ENCODE measurements at places on chromosomes 13 and 19.
A peak's percentile ranks its signal among the peaks of the same experiment; 100 is the strongest.

DNA sequence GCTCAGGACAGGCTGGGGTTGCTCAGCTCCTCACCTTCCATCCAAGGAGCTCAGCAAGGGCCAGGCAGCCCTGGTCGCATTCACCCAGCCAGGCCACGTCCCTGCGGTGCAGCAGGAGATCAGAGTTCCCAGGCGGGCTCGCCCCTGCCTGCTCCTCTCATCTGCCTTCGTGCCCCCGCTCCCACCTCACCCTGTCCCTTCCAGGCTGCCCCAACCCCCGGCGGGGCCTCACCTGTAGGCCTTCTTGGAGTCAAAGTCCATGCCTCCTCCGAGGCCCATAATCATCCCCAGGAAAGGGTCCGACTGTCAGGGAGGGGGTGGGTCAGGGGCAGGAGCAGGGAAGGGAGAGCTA is 1.3 kb upstream of the RINL start:
- DNase-seq, result no peak

- DNase-seq, result no peak
Measured at GRCh38 chr19:16736709-16737108, 17.1 kb downstream of the NWD1 start.

GRCh38 chr13:45325806-45326205 is 15.2 kb downstream of the TPT1 start:
- no peak for DNase-seq

- no peak for DNase-seq
Measured at GRCh38 chr19:38721979-38722773, 22.1 kb downstream of the CAPN12 start.

DNA sequence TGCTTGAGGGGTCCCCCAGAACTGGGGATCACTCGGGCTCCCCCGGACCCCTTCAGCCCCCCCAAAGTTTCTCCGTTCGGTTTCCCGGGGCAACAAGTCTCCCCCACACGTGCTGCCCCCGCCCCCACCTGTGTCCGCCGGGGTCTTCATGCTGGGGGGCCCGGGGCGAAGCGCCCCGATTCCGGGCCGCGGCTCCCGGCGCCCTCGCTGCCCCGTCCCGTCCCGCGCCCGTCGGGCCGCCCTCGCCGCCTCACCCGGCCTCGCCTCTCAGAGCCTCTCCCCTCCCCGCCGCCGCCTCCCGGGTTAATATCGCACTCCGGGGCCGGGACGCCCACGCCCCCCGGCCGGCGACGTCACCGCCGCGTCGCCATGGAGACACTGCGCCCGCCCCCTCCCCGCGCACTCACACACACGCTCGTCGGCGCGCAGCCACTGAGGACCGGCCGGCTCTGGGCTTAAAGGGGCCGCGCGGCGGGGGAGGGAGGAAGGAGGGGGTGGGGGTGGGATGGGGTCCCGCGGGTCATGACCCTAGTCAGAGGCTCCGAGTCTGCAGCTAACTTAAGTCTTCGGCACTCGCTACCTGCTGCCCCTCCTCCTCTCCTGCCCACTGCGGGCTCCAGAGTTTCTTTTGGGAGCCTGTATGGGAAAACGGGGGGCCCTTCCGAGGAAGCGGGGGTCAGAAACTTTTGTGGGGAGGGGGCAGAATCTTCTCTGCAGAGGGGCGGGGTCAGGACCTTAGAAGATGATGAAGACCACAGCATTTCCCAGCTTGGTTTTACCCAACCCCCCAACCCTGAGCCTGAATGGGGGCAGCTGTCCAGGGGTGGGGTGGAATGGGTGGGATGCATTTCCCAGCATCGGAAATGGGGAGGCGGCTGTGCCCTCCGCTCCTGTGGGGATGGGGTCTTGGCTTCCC is at the start of gene ERF:
Gene ERF (minus strand): TSS at position 279 of the 916 bp plus-strand sequence. CDS start 129 bp downstream, at position 150.
- DNase-seq, result peak; percentile 91

GRCh38 chr19:45999653-46000121 is 4.4 kb downstream of the CCDC61 start:
- DNase-seq, result no peak

GRCh38 chr19:9586764-9587163 is 2.5 kb upstream of the ZNF121 start:
- peak; percentile 72 for DNase-seq

DNA sequence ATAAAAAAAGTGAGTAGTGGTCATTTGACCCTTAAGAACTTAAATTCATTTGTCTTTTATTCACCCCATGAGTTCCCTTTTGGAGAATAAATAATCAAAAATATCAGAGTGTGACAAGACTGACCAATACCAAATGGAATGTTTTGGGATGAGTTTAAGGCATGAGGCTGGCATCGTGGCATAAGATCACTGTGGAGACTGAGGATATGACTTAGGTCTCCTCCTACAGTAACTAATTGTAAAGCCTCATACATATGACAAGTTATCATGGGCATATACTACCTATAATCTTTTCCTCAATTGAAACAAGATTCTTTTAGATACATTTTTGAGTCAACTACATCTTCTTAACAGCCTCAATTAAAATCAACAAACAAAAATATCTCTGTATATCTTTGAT is 782.0 kb downstream of the SLITRK1 start:
- no peak for DNase-seq

- no peak for DNase-seq
Measured at GRCh38 chr19:1227304-1228054, 10.3 kb downstream of the CBARP start.

- no peak for DNase-seq
Measured at GRCh38 chr19:31185261-31185660, 164.0 kb downstream of the TSHZ3 start.

DNA sequence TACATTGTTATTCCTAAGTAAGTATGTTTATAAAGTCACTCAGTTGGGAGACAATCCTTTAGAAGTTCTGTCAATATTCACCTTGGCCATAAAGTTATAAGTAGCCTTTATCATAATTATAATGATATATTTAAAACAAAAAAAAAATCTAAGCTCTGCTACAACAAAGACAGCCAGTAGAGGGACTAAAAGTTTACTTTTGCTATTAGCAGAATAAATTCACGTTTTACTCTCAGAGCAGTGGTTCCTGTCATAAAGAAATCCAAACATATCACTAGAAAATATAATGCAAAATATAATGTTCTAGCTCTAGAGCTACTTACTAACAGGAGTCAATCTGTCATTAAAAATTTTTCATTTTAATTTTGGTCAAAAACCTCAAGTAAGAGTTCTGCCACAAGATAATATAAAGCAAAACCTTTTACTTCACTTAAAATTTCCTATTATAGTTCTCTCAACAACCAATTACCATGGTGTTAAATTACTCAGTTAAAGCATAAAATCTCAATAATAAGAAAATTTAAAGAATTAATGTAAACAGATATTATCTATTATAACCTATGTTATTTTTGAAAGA is 17.7 kb downstream of the INTS6 start:
- DNase-seq, result no peak

- DNase-seq, result no peak
Measured at GRCh38 chr19:928471-929202, 2.8 kb downstream of the ARID3A start.

GRCh38 chr13:43895940-43896339 is 16.2 kb downstream of the LACC1 start:
- no peak for DNase-seq

GRCh38 chr13:46168341-46168740 is 13.6 kb downstream of the LCP1 start:
- DNase-seq, result no peak

- no peak for DNase-seq
Measured at GRCh38 chr19:17331045-17331558, 3.6 kb downstream of the ANO8 start.

DNA sequence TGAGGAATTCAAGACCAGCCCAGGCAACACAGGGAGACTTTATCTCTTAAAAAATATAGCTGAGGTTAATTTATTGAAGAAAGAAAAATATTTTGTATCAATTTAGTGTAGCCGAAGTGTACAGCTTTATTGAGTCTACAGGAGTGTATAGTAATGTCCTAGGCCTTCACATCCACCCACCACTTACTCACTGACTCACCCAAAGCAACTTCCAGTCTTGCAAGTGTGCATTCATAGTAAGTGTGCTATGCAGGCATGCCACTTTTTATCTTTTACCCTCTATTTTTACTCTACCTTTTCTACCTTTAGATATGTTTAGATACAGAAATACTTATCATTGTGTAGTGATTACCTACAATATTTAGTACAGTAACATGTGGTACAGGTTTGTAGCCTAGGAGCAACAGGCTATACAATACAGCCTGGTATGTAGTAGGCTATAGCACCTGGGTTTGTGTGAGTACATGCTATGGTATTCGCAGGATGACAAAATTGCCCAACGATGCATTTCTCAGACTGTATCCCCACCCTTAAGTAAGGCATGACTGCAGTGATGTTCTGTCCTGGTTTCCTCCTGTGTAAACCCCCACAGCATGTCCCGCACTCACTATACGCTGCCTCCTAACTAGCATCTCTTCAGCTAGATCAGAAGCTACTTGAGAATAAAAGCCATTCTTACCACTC is 15.3 kb upstream of the ATP12A start:
- no peak for DNase-seq

GRCh38 chr19:53844849-53845246 is 20.7 kb upstream of the NLRP12 start:
- no peak for DNase-seq

DNA sequence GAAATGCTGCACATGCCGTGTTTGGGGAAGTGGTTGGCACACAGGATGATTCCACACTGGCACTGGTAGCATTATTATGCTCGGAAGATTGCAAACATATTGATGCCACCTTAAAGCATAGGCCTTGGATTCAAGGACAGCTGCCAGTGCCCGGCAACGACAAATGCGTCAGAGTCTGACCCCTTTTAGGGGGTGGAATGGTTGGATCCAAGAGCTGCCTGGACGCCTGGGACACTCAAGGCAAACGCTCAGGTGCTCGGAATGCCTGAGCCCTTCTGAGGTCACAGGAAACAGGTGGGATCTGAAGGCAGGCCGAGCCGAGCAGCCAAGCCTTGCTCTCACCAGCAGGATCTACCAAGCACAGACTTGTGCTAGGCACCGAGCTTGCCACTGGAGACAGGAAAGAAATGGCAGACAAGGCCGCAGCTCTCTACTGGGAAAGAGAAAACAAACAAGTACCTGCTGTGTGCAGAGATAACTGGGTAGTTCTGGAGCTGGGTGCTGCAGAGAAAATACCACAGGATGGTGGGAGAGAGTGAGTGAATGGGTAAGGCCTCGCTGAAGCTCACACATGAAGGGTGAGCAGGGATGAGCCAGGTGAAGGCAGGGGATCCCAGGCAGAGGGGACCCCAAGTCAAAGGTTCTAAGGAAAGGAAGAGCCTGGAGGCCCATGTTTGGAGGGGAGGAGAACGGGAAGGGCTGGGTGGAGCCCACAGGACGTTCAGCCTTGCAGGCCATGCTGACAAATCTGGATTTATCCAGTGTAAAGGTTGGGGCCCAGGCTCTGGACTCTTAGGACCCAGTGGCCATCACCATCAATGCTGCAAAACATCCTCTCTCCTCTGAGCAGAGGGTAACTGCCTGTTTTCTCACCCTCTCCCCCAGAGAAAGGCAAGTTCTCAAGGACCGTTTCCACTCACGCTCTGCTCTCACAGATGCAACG is 9.2 kb downstream of the RANBP3 start:
- no peak for DNase-seq

DNA sequence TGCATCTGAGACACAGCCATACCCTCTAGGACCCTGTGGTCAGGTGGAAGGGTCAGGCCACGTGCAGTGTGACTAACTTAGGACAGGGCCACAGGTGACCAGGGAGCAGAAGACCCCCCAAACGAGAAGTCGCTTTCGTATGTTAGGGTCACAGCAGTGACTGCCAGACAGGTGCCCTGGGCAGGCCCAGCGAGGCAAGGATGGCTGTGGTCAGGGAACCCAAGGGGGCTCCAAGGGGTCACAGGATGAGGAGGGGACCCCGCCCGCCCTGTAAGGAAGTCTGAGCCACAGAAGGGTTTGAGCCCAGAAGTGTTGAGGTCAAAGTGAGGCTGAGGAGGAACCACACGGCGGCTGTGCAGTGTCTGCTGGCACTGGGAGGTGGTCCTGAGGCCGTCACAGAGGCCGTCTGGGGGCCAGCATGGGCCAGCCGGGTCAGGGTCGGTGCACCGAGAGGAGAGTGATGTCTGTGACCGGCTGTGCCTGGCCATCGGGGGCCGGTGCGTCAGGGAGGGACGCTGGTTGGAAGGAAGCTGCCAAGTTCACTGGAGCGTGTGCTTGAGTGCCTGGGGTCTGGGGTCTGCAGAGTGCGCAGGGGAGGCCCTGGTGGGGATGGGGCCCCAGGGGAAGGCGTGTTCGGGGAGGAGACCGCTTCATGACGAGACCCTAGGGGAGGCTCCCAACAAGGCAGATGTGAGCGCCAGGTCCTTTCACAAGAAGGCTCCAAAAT is 24.8 kb upstream of the TMEM255B start:
- no peak for DNase-seq

GRCh38 chr13:110173247-110173818 is 133.6 kb downstream of the COL4A1 start:
- no peak for DNase-seq

- DNase-seq, result no peak
Measured at GRCh38 chr13:33634546-33634982, 183.4 kb upstream of the RFC3 start.

DNA sequence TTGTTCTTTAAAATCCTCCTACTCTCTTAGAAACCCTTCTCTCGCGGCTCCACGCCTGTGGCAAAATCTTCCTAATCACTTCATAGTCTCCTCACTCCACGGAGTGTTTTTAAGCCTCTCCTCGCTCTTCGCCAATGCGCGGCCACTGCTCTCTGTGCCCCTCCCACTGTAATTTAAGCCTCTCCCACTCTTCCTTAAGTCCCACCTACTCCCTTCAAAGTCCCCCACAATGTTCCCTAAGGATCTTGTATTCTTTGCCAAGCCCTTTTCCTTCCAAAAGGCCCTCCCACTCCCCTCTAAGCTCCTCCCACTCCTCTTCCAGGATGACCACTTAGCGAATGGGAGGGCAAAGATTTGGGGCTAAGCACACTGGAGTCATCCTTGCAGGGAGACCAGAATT is 1.3 kb downstream of the FIZ1 start:
- DNase-seq, result no peak

DNA sequence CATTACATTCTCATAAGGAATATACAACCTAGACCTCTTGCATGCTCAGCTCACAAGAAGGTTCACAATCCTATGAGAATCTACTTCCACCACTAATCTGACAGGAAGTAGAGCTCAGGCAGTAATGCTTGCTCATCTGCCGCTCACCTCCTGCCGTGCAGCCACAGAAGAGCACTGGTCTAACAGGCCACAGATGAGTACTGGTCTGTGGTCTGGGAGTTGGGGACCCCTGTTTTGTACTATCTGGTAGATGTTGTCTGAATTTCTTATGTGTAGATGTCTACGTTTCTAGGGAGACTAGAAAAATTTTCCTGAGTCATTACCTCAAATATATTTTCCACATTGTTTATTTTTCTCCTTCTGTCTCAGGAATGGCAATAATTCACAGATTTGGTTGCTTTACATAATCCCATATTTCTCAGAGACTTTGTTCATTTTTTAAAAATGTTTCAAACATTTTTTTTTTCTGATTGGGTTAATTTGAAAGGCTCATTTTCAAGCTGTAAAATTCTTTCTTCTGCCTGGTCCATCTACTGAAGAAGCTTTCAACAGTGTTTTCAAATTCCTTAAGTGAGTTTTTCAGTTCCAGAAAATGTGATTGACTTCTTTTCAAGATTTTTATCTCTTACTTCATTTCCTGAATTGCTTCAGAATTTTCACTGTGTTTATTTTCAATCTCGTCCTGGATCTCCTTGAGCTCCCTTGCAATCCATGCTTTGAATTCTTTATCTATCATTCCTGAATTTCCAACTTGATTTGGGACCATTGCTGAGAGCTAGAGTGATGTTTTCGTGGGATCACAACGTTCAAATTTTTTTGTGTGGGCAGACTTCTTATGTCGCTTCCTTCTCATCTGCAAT is 1322.2 kb downstream of the PCDH9 start:
- DNase-seq, result no peak

Data from effector CD4-positive, alpha-beta T cell (primary cell).